Naive thymus-derived CD4-positive, alpha-beta T cell (primary cell): ENCODE measurements at places on chromosomes 5 and 9.

GRCh38 chr9:29865764-29866313 lies 2292.6 kb upstream of the C9orf72 start:
- DNase-seq, result no peak

DNA sequence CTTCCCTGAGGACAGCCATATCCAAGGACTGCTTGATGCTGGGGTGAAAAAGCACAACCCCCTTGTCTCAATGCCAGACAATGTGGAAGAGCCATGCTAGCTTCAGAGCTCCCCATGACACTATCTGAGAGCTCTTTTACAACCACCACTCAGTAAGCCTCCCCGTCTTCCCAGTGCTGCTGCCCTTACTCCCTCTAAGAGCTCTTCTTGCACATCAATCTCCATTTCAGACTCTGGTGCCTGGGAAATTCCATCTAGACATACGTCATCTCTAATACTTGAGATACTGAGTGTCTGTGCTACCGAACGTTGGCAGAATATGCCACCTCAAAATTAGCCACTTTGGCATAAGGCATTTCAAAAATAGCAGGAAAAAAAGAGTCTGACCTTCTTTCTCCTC lies 94.5 kb downstream of the EDIL3 start:
- no peak for DNase-seq

DNA sequence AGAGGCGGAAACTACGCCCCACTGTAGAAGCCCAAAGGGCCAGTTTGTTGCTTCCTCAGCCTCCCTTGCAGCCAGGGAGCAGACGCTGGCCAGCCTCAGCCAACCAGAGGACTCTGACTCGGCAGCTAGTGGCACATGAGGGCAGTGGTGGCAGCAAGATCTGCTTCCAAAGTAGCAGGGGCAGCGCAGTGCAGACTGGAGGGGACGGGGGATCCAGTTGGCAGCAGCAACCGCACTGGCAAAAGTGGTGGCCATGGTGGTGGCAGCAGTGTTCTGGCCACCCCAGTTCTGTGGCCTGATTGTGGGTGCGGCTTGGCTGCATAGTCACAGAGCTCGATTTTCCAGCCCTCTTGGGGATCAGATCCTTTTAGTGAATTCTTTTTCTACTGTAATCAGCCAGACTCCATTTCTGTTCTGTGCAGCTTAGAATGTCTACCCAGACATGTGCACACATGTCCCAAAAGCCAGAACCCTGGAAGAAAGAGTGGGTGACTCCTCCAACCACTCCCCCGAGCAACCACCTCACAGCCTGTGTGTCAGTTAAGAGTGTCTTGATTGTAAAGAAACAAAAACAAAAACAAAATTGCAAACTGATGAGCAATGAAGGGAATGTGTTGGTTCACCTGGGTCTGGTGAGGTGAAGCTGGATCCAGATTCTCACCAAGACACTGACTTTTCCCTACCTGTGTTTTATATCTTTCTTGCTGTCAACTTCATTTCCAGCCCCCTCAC lies 11.0 kb upstream of the ZBTB43 start:
- no peak for DNase-seq

DNA sequence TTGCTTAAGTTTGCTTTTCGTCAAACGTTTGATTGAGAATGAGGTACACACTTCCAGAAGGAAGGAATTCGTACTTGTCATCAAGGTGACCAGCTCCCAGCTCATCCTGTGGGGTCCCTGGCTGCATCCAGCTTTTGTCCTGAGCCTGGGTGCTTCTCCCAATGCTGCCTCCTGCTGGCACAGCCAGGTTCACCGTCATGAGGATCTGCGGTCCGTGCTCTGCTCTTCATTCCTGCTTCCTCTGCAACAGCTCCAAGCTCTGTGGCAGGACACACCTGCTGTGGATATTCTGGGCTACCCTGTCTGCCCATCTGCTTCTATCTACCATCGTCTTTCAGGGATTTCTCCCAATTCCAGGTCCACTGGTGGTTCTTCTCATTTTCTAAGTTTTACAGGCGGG lies 13.3 kb upstream of the UBE2QL1 start:
- no peak for DNase-seq

- DNase-seq, result peak; percentile 11
These were observed at the start of gene CFAP77 for GRCh38 chr9:132409828-132410528. CFAP77 (plus strand) TSS chr9:132410211; CDS start chr9:132410272, 61 bp downstream.

DNA sequence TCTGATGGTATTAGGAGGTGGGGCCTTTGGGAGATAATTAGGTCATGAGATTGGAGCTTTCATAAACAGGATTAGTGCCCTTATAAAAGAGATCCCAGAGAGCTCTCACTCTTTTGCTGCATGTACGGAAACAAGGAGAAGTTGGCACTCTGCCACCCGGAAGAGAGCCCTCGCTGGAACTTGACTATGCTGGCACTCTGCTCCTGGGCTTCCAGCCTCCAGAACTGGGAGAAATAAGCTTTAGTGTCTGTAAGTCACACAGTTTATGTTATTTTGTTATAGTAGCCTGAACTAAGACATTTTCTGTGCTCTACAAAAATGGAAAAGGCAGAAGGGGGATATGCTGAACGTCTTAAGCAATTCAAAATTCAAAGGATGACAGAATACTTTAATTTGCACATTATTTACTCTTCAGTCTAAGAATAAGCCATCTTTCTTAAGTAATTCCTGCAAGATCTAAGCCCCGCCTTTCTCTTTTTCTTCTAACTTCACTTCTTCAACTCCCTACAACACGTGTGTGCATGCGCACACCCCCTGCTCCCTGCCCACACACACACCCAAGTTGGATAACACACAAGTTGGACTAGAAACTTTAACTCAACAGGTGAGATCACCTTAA lies 17.3 kb downstream of the NFIB start:
- no peak for DNase-seq

DNA sequence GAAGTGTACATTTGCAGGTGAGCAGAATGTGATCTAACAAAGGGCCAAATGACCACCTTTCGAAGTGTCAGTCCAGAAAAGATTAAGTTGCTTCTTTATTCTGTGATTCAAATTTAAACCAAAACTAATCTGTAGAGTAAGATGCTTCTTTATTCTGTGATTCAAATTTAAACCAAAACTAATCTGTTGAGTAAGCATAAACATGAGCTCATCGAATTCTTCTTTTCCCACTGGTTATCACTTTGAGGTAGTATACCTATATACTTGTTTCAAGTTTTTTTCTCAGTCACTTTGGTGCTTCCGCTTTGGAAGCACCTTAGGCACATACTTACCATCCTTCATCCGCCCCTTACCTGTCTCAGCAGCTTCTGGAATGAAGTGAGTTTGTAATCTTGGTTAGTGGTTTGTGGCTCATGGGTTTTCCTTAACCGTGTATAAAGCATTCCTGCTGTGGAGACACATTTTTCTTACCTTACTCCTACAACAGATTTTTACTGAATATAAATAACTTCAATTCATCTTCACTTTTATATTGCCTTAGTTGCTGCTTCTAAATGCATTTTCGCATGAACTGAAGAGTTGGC lies 40.7 kb upstream of the CTXN3 start:
- no peak for DNase-seq

DNA sequence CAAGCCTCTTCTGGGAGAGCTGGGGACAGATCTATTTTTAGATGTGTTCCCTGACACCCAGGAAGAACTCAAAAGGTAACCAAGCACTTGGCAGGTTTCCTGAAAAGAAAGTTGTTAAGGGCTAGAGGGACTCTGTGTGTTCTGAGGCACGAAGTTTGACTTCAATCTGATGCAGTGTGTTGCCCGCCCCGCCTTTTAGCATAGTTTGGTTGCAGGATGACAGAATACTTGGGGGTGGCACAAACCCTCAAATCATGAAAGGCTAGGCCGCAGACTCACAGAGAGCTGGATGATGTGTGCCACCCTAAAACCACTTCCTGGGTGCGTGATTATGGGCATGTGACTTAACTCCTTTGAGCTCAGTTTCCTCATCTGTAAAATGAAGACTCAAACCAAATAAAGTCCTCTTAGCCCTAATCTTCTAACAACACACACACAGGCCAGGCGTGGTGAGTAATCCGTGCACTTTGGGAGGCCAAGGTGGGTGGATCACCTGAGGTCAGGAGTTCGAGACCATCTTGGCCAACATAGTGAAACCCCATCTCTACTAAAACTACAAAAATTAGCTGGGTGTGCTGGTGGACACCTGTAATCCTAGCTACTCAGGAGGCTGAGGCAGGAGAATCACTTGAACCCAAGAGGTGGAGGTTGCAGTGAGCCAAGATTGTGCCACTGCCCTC lies 12.8 kb upstream of the NDFIP1 start:
- peak; percentile 95 for DNase-seq

DNA sequence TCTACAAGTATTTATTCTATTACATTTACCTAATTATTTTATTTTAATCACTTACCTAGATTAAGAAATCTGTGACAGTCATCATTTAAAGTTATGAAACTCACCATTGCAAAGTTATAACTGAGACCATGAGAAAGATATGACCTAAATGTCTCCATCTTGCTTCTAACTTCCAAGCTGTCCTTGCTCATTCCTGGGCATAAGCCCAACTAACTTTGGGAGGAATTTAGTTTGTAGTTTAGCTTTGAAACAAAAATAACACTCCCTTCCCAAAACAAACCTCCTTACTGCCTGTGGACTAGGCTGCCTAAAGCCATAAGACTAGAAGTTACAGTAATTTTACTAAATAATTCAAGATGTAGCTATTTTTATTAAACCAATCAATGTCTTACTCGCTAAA lies 195.6 kb upstream of the RAI14 start:
- DNase-seq, result no peak

DNA sequence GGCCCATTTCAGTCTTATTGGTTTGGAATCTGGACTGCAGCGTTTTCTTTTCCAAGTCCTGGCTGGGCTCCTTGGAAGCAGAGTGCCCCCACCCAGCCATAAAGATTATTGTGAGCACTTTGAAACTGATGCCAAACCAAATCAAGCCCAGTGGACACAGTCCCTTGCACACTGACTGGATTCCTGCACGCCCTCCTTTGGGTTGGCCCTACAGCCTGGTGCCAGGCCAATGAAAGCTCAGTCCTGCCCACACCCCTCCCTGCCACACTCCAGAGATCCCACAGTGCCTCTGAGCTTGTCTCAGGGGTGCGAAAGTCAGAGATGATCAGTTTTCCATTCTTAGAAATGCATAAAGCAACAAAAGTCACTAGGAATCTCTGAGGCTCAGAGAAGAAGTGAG lies 181.9 kb downstream of the CETN3 start:
- no peak for DNase-seq

- DNase-seq, result no peak
These were observed 43.9 kb downstream of the PNPLA7 start for GRCh38 chr9:137506274-137506673.
